Panc1 (cell line): ENCODE measurements at places on chromosomes 1 and 21.

DNA sequence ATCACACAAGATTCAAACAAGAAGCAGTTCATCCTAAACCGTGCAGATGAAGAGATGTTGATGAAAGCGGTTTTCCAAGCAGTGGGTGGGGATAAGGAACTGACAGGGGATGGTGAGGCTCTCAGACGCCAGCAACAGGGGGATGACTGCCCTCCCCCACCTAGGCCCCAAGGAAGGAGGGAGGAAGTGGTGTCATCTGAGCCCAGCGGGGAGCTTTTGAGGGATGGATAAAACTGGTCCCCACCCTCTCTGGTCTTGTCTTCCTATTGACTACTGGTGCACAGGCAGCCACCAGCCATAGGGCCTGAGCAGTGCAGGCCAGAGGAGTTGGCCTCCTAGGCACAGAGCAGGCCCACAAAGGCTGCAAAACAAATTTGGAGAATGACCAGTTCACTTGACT is 175.5 kb downstream of the HUNK start:
- DNase-seq: no peak

DNA sequence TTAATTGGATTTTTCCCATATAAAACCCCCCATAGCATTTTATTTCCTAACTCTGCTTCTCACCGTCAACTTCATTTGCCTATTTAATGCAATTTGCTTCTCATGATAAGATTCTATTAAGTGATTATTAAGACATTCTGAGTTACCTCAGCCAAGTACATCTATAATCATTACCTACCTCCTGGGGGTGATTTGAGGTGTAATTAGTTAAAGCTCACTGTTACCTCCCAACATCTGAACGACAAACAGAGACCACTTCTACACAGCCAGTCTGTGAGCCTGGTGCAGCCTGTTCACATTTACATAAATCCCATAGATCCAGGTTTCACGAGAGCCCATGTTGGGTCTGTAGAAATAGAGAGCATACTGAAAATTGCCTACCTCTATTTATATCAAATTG is 65.7 kb upstream of the SSX2IP start:
- DNase-seq: no peak

DNA sequence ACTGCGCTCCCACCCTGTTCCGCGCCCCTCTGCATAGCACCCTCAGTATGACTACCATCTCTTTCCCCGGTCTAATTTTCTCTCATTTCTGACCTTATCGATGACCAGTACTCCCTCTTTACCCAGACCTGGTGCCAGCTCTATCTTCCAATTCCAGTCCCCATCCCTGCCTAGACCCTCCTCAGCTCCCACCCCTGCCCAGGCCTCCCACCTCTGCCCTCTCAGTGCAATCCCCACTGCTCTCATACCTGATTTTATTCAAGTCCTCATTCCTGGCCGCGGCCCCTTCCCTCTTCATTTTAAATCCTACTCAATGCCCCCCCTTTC is 1.3 kb downstream of the USP24 start:
- DNase-seq: no peak

GRCh38 chr21:17903029-17903806 is 84.1 kb upstream of the C21orf91 start:
- DNase-seq: no peak

- DNase-seq: no peak
Observed at GRCh38 chr1:239250353-239251035, 135.9 kb upstream of the CHRM3 start.

- no peak for DNase-seq
Observed at GRCh38 chr1:183279835-183280234, 93.8 kb downstream of the LAMC2 start.
